ENCODE measurements at places on chromosomes 2 and 18. TPM values are rescaled to one million over a fixed set of nuclear protein-coding genes. Genes with fewer than 3 reads are reported as not detected.

- no peaks in the 10 kb centered on the region for H3K27me3 ChIP-seq
- no peak overlapping the region for H3K4me3 ChIP-seq
- H3K36me3 ChIP-seq = no peaks in the 10 kb centered on the region
- no peak for DNase-seq
These were observed 121.1 kb downstream of the LAMA3 start for GRCh38 chr18:23810396-23810795.

DNA sequence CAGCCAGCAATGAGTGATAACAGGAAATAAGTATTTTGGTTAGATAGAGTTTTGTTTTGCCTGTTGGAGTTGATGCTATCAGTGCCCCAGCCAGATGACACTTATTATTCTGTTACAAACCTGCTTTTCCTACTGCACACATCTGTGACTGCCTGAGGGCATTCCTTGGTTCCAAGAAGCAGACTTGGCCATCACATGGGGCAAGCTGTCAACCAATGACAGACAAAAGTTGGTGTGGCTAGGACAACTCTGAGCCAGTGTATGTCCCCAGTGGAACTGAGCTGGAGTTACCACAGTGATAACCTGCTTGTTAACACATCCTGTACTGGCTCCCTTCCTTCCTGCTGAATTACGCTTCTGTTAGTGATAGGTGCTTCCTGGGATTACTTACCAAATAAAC lies 54.5 kb downstream of the FAM171B start:
- no peaks in the 10 kb centered on the region for H3K27me3 ChIP-seq
- no peaks in the 10 kb centered on the region for H3K36me3 ChIP-seq
- no peak overlapping the region for H3K4me3 ChIP-seq
- peaks cover 17% of the 10 kb centered on the region for H3K4me1 ChIP-seq
- no peak for DNase-seq

- DNase-seq = no peak
- H3K27ac ChIP-seq = peak overlapping the region; percentile 69
- peak overlapping the region; percentile 72 for H3K4me3 ChIP-seq
- no peaks in the 10 kb centered on the region for H3K36me3 ChIP-seq
- H3K4me1 ChIP-seq = no peaks in the 10 kb centered on the region
These were observed 592 bp downstream of the ME2 start for GRCh38 chr18:50879302-50880118.

GRCh38 chr2:214801068-214801467 lies 8.4 kb downstream of the BARD1 start:
- H3K36me3 ChIP-seq = no peaks in the 10 kb centered on the region
- H3K27ac ChIP-seq = no peak overlapping the region
- no peak for DNase-seq
- no peaks in the 10 kb centered on the region for H3K27me3 ChIP-seq
- H3K4me3 ChIP-seq = no peak overlapping the region

DNA sequence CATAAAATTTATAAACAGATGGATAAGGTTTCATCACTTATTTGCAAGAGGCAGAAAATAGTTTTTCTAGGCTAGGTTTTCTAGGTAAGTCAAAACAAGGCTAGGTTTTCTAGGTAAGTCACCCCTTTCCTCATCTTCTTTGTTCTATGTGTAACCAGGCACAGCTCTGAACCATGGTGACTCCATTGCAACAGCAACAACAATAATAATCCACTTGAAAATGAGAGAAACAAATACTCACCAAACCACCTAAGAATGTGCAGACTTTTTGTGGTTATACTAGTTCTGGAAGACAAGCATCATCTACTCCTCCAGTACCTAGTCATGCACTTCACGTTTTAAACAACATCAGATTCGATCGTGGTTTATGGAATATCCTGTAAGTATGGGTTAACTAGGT lies 237.4 kb upstream of the ACVR2A start:
- no peaks in the 10 kb centered on the region for H3K27me3 ChIP-seq
- H3K4me3 ChIP-seq = no peak overlapping the region
- no peak overlapping the region for H3K27ac ChIP-seq
- H3K4me1 ChIP-seq = no peaks in the 10 kb centered on the region
- DNase-seq = no peak

GRCh38 chr2:59034106-59034505 lies 793.0 kb upstream of the FANCL start:
- DNase-seq = no peak
- H3K4me1 ChIP-seq = no peaks in the 10 kb centered on the region
- no peak overlapping the region for H3K27ac ChIP-seq
- no peaks in the 10 kb centered on the region for H3K27me3 ChIP-seq
- no peak overlapping the region for H3K4me3 ChIP-seq

DNA sequence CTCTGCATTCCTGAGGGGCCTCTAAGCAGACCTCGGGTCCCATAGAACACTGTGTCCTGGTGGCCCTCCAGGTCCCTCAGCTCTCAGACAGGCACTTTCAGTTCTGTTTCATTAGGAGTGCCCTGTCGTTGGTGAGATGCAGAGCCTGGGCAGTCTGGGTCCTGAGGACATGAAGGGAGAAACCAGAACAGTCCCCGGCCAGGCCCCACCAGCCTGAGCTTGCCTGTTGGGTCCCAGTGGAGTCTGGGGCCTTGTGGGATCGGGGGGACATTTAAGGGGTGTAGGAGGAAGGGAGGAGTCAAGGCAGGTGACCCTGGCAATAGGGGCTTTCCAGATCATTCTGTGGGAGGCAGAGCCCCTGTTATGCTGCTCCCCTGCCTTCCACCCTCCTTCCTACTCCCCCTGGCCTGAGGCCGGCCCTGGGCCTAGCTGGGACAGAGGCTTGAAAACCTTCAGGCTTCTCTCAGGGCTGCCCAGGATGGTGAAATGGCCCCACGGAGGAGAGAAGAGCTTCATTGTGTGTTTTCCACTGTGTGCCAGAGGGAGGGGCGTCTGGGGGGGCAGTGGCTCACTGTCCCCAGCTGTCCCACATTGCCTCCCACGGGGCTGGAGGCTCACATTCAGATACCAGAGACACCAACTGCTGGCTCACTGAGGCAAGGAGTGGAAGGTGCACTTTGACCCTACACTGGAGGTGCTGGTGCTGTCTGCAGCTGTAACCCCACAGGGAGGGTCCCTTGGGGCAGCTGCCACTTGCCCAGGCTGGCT lies 26.6 kb upstream of the CATIP start:
- peaks cover 2% of the 10 kb centered on the region for H3K36me3 ChIP-seq
- H3K4me3 ChIP-seq = no peak overlapping the region
- no peaks in the 10 kb centered on the region for H3K27me3 ChIP-seq
- H3K4me1 ChIP-seq = peaks cover 14% of the 10 kb centered on the region
- no peak overlapping the region for H3K27ac ChIP-seq

DNA sequence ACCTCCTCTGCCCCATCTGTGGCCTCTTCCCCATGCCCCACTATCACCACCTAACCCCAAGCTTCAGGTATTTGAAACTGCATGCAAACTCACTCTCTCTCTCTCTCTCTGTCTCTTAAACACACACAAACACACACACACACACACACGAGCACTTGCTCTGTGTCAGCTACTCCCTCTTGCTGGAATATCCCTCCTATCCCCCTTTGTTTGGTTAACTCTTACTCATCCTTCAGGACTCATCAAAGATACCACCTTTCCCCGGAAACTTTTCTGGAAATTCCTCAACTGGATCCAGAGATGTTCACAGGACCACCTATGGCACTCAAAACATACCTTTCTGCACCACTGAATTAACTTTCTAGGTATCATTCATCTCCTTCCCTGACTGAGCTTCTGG lies 222.8 kb upstream of the TMEM200C start:
- H3K4me3 ChIP-seq = no peak overlapping the region
- DNase-seq = no peak
- H3K27me3 ChIP-seq = no peaks in the 10 kb centered on the region
- H3K36me3 ChIP-seq = no peaks in the 10 kb centered on the region

- no peak overlapping the region for H3K4me3 ChIP-seq
- H3K27ac ChIP-seq = no peak overlapping the region
- no peak for DNase-seq
- H3K36me3 ChIP-seq = no peaks in the 10 kb centered on the region
These were observed 15.3 kb upstream of the THSD7B start for GRCh38 chr2:136750065-136750464.

DNA sequence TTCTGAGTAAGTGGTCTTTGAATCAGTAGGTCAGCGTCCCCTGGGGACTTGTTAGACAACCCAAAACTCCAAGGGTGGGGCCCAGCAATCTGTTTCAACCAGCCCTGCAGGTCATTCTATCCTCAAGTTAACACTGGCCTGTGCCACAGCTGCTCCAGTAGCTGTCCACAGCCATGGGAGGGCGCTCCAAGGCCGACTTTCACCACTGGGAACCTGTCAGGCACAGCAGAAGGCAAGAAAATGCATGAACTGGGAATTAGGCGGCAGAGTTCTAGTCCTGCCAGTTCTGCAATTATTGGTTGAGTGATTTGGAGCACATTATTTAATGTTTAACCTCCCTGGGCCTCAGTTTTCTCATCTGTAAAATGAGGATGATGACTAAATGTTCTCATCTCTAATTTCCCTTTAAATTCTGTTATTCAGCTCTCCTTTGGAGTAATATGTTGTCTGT lies 17.4 kb upstream of the MRPL33 start:
- H3K36me3 ChIP-seq = peaks cover 5% of the 10 kb centered on the region
- peak; percentile 91 for DNase-seq
- peaks cover 33% of the 10 kb centered on the region for H3K4me1 ChIP-seq
- H3K27me3 ChIP-seq = no peaks in the 10 kb centered on the region
- peak overlapping the region; percentile 56 for H3K4me3 ChIP-seq

- no peaks in the 10 kb centered on the region for H3K27me3 ChIP-seq
- H3K36me3 ChIP-seq = no peaks in the 10 kb centered on the region
- no peak for DNase-seq
These were observed 370.4 kb downstream of the SUCLG1 start for GRCh38 chr2:84088656-84089055.

- no peak overlapping the region for H3K4me3 ChIP-seq
- no peaks in the 10 kb centered on the region for H3K4me1 ChIP-seq
- no peaks in the 10 kb centered on the region for H3K27me3 ChIP-seq
- DNase-seq = no peak
- no peak overlapping the region for H3K27ac ChIP-seq
- no peaks in the 10 kb centered on the region for H3K36me3 ChIP-seq
These were observed 189.9 kb downstream of the NCKAP5 start for GRCh38 chr2:133378386-133378785.

GRCh38 chr2:191650896-191651773 lies 26.8 kb upstream of the NABP1 start:
- peaks cover 3% of the 10 kb centered on the region for H3K4me1 ChIP-seq
- H3K27me3 ChIP-seq = no peaks in the 10 kb centered on the region
- H3K27ac ChIP-seq = no peak overlapping the region
- no peak overlapping the region for H3K4me3 ChIP-seq
- H3K36me3 ChIP-seq = no peaks in the 10 kb centered on the region

DNA sequence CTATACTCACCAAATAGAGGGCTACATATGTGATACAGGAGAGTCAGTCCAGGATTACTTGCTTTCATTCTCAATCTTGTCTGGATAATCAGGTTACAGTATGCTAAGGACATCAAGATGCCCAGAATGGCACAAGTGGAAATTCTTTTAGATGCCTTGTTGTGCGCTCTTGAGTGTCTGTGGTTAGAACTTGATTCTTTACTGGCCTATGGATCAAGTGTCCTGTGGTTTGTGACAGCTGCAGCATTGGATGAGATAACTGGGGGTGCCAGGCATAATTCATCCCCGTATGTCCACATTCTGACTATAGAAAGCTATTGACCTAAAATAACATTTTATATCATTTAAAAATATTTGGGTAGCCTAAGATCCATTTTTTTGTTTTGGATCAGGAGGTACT lies 40.1 kb downstream of the CDC42EP3 start:
- H3K4me1 ChIP-seq = no peaks in the 10 kb centered on the region
- H3K4me3 ChIP-seq = no peak overlapping the region
- H3K27ac ChIP-seq = no peak overlapping the region
- H3K36me3 ChIP-seq = no peaks in the 10 kb centered on the region

- DNase-seq = no peak
- no peak overlapping the region for H3K27ac ChIP-seq
- H3K4me1 ChIP-seq = peaks cover 24% of the 10 kb centered on the region
- no peak overlapping the region for H3K4me3 ChIP-seq
These were observed 84.6 kb downstream of the DNMT3A start for GRCh38 chr2:25257032-25257552.

GRCh38 chr2:152019732-152020131 lies 79.1 kb downstream of the CACNB4 start:
- H3K27me3 ChIP-seq = no peaks in the 10 kb centered on the region
- no peaks in the 10 kb centered on the region for H3K4me1 ChIP-seq
- no peak overlapping the region for H3K27ac ChIP-seq
- no peak for DNase-seq
- no peaks in the 10 kb centered on the region for H3K36me3 ChIP-seq

DNA sequence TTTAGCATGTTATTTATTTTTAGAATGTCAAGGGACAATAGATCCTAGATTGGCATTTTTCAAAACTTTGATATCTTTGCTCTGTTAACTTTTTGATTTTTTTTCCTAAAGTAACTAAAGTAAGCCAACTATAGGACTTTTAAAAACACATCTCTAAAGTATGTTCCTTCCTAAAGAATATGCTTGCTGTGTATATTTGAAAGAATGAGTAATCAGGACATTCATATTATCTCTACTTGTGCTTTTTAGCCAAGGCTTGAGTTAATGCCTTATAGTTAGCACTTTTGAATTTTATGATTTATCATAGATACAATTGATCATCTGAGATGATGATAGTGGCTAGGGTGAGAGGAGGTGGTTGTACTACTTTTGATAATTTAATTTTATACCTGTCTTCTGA lies 93.6 kb downstream of the BABAM2 start:
- H3K4me3 ChIP-seq = no peak overlapping the region
- H3K36me3 ChIP-seq = no peaks in the 10 kb centered on the region
- no peak for DNase-seq
- no peak overlapping the region for H3K27ac ChIP-seq
- no peaks in the 10 kb centered on the region for H3K27me3 ChIP-seq

GRCh38 chr2:226378753-226379705 lies 420.6 kb downstream of the IRS1 start:
- H3K4me3 ChIP-seq = no peak overlapping the region
- DNase-seq = peak; percentile 1
- H3K27ac ChIP-seq = no peak overlapping the region
- no peaks in the 10 kb centered on the region for H3K36me3 ChIP-seq
- H3K27me3 ChIP-seq = no peaks in the 10 kb centered on the region

Gene TSPYL6
- not detected for total RNA-seq

Gene AQP12A
- total RNA-seq = not detected

Gene NEB
- total RNA-seq = 17.6 TPM

Gene TBC1D8
- 29.5 TPM for total RNA-seq

Gene C2orf92
- total RNA-seq = 9.4 TPM

Gene CHRND
- total RNA-seq = not detected

Gene CCDC178
- not detected for total RNA-seq

Gene CABYR
- 4.4 TPM for total RNA-seq

Gene COLEC11
- total RNA-seq = not detected

Gene NPAS2
- total RNA-seq = 3.6 TPM

Data from Caco-2 (cell line).